Activated T-cell treated with anti-CD3 and anti-CD28 coated beads for 48 hours (primary cell): ENCODE measurements at places on chromosomes 5 and 9.

DNA sequence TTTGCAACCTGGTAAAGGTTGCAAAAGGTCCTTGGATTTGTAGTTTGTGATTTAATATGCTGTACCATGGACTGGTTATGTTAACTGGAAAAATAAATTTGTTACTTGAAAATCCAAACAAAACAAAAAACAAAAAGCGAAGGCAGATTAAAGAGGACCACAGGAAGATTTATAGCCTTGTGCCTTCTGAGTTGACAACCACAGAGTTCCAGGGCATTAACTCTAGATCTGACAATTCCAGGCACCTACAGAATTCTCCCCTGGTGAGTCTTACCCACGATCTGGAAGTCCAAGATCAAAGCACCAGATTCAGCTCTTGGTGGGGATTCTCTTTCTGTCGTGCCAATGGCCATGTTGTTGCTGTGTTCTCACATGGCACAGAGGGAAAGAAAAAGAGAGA lies 107.9 kb upstream of the SELENOP start:
- DNase-seq = no peak

- peak; percentile 39 for DNase-seq
Measured at GRCh38 chr9:76394960-76395252, 680 bp upstream of the RFK start.

DNA sequence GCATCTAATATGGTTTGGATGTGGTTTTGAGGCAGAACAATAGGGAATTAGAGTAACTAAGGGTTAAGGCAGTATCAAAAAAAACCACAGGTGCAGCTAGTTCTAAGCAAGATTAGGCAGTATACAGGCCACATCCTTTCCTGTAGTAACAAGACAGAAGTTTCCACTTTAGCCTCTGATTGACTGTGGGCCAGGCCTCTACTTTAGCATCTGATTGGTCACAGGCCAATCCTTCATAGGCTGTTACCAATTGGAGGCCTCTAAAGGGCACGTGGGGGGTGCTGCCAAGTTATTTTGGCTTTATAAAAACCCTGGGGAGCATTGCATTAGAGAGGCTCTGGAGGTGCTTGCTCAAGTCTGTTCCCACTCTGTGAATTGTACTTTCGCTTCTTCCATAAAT lies 144.1 kb upstream of the ST8SIA4 start:
- no peak for DNase-seq

DNA sequence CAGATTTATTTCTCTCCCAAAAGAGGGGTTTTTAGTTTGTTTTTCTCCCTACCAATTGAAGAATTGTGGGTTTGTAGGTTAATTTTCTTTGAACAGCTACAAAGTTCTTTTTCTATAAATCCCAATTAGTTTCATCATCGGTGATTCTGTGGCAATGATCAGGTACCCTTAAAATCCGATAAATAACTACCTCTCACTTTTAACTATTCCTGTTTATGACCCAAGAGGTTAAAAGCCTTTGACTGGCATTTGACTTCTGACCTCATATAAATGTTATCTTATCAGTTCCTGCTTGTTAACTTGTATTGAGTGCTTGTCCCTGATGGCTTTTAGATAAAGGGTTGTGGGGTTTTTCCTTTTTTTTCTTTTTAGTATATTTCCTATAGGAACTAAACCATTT lies 124.4 kb upstream of the TMEM161B start:
- DNase-seq = no peak

GRCh38 chr5:59558501-59558900 lies 335.0 kb downstream of the PDE4D start:
- no peak for DNase-seq

DNA sequence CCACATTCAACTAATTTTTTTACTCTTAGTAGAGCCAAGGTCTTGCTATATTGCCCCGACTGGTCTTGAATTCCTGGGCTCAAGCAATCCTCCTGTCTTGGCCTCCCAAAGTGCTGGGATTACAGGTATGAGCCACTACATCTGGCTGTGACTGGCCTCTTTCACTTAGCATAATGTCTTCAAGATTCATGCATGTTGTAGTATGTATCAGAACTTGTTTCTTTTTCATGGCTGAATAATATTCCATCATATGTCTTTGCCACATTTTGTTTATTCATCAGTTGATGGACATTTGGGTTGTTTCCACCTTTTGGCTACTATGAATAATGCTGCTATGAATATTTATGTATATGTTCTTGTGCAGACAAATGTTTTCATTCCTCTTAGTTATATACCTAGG lies 12.8 kb upstream of the WHRN start:
- DNase-seq = no peak

DNA sequence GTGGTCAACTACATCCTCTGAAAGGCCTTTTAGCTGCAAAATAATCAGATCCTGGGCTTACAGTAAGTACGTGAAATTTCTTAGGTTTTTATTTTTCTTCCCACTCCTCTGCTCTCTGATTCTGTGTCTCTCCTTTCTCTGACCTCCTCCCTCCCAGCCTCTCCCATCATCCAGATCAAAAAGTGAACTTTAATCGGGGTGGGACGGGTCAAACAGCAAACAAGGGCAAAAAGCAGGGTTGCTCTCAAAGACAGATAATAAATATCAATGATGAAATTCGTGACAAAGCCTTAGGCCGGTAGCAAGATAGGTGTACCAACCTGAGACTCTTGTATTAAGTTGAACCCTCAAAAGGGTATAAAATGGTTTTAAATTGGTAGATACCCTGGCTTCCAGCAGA lies 76.1 kb downstream of the RANBP17 start:
- no peak for DNase-seq
